KBM-7 (cell line): ENCODE measurements at places on chromosomes 6 and 20.

GRCh38 chr6:92790381-92790780 is 629.0 kb downstream of the EPHA7 start:
- DNase-seq: no peak

DNA sequence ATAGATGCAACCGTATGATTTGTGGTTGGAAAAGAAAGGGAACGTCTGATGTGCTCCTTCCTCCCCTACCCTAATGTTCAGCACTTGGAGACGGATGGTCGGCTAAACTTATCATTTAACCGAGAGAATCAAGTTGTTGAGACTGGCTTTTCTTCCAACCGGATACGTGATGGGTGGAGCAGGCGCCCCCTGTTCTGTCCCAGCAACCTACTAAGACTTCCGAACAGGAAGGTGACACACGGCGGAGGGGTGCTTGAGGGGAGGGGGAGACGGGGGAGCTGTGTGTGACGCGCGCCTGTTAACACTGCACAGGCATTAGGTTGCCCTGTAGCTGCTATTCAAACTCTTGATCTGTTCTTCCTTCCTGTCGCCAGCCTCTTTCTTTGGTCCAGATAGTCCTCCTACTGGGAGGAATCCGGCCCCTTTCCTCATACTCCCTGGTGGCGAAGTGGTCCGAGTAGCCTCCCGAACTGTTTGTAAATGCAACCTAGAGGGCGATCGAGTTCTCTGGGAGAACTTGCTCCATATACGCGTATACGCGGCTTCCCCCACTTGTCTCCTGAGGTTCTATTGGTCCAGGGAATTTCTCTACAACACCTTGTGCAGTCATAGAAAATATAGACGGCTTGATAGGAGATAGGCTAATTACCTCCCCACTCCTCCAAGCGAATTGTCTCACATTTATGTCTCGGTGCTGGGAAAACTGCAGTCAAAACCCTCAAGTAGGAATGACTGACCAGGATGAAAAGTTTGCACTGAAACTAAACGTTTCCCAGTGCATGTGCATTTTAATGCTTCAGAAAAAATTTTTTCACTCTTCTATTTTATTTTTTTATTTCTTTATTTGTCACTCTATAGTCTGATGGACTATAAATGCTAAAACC is 126.0 kb upstream of the SLC2A12 start:
- DNase-seq: peak; percentile 78

DNA sequence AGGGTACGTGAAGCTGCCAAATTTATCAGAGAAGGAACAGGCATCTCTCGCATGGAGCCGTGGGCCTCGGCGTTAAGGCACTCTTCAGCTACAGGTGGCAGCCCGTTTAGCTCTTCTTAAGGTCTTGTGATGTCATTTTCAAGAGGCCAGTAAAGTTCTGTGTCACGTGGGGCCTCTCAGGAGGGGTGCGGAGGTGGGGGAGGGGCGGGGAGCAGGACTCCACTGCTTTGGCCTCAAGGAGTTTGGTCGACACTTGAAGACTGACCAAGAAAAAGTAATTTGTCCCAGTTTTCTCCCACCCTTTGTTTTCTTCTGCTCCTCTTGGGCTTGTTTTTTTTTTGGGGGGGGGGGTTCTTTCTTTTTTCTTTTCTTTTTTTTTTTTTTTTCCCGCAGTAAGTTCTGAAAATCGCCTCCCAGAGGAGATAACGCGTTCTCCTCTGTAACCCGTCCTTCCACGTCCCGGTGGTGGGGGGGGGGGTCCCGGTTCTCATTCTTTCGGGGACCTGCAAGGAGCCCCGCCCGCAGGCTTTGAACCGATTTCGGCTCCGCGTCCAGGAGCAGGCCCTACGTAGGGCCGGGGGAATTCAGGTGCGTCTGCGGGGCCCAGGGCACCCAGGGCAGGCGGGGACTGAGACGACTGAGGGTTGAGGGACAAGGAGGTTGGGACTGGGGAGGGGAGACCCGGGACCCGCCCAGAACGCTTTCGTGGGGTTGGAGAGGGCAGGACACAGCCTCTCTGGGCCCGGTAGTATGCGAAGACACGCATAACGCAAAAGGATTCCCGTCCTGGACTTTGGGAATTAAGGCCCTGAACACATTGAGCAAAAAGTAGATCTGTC is 26.0 kb downstream of the GPX6 start:
- DNase-seq: no peak

- DNase-seq: peak; percentile 69
Observed at GRCh38 chr6:147506704-147507114, 1.8 kb upstream of the SAMD5 start.

DNA sequence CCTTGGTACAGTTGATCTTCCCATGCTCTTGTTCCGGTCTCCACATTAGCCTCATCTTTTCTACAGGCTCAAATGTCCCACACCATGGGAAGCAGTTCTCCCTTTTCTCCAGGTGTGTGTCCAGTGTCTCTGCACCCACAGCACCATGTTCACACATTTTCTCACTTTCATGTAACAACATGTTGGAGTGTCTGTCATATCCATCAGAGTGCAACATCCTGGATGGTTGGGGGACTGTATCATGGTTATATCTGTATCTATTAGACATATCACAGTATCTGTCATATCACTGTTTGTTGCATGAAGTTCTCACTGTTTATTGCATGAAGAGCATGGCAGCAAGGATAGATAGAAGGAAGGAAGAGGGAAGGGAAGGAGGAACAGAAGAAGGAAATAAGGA is 635.6 kb downstream of the EPM2A start:
- DNase-seq: no peak

DNA sequence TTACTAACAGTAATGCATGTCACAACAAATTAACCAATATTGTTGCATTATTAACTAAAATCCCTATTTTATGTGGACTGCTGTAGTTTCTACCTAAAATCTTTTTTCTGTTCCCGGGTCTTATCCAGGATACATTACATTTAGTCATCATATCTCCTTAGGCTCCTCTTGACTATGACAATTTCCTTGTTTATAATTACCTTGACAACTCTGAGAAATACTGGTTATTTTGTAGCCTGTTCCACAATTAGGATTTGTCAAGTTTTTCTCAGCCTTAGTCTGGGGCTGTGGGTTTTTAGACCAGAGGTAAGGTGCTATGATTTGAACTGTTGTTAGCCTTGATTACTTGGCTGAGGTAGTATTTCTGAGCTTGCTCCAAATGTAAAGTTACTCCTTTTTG is 3.7 kb downstream of the FBXO5 start:
- DNase-seq: no peak

GRCh38 chr6:145214570-145214969 is 520.8 kb downstream of the EPM2A start:
- peak; percentile 49 for DNase-seq
